OCI-LY7 (cell line): ENCODE measurements at places on chromosomes 1 and 21. TPM values are rescaled to one million over a fixed set of nuclear protein-coding genes. Genes with fewer than 3 reads are reported as not detected.

- DNase-seq, result no peak
Observed at GRCh38 chr1:221708987-221709386, 32.9 kb downstream of the DUSP10 start.

DNA sequence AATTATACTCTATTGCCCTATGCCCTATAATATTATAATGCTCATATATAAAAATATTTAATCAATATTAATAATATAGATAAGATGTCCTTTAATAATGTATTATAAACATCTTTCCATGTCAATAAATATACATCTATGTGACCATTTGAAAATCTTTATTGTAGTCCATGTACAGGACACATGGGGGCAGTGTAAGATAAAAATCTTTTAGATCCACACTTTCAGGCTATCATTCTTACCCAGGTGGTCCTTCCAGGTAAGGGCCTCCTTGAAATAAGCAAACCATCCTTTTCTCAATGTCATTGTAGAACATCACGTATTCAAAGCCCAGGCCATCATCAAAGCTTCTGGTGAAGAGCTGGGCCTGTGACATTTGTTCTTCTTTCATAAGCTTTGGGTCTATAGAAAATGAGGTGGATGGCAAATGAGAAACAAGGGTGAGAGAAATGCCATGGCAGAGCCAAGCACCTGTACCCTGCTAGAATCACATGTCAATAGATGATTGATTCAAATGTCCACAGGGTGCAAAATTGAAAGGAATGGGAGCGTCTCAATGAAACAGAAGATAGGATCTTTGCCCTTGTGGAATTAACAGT, 20.2 kb downstream of the THEM4 start:
- DNase-seq, result peak; percentile 44

GRCh38 chr1:230320804-230321203, 105.3 kb downstream of the PGBD5 start:
- no peak for DNase-seq

DNA sequence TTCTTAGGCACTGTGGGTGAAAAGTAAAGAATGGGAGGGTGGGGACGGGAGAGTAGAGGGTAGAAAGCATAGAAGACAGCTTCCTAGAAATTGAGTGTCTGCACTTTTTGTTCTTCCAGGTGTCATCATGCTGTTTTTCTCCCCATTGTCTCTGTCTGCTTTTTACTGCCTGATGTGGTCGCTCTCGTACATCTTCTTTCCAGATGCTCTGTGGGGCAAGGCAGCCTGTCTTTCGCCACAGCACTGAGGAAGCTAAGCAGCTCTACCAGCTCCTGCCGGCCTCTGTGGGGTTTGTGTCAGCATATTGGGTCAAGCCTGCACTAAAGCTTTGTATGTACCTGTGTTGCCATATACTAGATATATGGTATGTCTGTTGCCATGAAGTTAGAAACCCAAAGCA, 13.2 kb downstream of the TMEM269 start:
- DNase-seq, result no peak

GRCh38 chr1:38029685-38030511, 16.7 kb downstream of the POU3F1 start:
- DNase-seq, result peak; percentile 25

GRCh38 chr1:77950873-77951272, 28.0 kb downstream of the FUBP1 start:
- peak; percentile 27 for DNase-seq

DNA sequence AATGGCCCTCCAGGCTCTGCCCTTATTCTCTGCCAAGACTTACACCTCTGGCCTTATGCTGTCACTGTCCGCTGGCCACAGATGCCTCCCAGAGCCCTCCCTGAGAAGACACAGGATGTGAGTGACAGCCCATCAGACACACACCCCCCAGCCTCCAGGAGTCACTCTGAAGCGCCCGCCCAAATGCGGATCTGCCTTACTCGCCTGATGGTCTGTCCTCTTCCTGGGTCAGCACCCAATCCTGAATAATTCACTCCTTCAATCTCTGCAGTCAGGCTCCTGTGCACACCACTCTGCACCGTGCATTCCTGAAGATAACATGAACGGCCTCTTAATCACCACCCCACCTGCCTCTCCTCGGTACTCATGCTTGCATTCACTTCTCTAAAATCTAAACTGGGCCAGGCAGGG, 14.7 kb downstream of the CLSTN1 start:
- DNase-seq, result peak; percentile 50

DNA sequence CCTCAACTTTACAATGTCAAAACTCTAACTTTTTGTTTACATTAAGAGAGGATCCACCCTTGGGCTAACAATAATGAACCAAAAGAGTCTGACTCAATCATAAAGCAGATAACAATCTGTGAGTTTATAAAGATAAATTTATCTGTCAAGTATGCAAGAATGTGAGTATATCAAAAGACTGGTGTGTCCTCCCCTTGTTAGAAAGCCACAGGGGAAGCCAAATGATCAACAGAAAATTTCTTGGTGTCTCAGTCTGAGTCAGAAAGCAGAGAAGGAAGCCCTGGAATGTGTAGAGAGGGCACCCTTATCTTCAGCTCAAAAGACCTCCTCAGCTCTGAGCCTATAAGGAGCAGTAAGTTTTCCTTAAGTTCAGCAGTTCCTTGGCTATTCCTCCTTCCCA, 13.9 kb upstream of the PDIK1L start:
- no peak for DNase-seq

GRCh38 chr1:55524006-55524405, 308.8 kb upstream of the USP24 start:
- DNase-seq, result no peak

- no peak for DNase-seq
Observed at GRCh38 chr21:41668686-41669532, 97.9 kb downstream of the RIPK4 start.

- DNase-seq, result no peak
Observed at GRCh38 chr1:47914218-47914938, 82.8 kb downstream of the TRABD2B start.

GRCh38 chr1:32893198-32894018, 7.1 kb downstream of the HPCA start:
- peak; percentile 52 for DNase-seq

DNA sequence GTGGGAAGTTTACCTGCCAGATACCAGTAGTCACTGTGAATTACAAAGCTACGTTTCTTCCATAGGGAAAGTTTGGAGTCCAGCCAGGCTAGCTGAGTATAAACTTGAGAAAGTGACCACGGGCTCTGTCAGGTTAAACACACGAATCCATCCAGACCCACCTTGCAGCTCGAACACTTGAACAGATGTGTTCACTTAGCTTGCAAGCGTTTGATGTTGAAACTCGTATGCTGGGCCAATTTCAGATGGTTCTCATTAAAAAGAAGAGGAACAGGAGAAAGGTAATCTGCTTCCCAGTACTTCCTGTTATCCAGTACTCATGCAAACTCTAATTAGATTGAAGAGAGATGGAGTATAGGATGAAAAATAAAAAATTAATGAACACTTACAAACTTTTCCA, 636.4 kb downstream of the SMYD3 start:
- DNase-seq, result no peak

- peak; percentile 71 for DNase-seq
Observed at GRCh38 chr1:113835686-113836290, 23.5 kb upstream of the RSBN1 start.

- no peak for DNase-seq
Observed at GRCh38 chr1:3352952-3353331, 101.5 kb upstream of the ARHGEF16 start.

DNA sequence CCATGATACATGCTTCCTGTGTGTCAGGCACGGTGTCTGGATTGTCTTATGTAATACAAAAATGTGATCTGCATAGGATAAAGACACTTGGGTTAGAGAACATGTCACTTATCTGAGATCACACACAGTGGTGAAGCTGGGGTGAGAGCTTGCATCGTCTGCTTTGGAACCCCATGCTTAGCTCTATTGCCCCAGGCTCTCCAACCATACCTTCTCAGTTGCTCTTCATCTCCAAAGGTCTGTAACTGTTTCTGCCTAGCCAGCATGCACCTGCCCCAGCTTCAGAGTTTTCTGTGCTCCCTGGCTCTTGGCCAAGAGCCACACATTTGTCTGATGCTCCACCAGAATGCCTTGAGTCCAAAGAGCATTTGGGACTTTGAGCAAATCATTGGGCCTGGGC, 93.9 kb upstream of the COG2 start:
- no peak for DNase-seq

GRCh38 chr1:92481971-92482664, 4.6 kb downstream of the GFI1 start:
- DNase-seq, result no peak

GRCh38 chr1:84013708-84014107, 14.8 kb upstream of the TTLL7 start:
- no peak for DNase-seq

DNA sequence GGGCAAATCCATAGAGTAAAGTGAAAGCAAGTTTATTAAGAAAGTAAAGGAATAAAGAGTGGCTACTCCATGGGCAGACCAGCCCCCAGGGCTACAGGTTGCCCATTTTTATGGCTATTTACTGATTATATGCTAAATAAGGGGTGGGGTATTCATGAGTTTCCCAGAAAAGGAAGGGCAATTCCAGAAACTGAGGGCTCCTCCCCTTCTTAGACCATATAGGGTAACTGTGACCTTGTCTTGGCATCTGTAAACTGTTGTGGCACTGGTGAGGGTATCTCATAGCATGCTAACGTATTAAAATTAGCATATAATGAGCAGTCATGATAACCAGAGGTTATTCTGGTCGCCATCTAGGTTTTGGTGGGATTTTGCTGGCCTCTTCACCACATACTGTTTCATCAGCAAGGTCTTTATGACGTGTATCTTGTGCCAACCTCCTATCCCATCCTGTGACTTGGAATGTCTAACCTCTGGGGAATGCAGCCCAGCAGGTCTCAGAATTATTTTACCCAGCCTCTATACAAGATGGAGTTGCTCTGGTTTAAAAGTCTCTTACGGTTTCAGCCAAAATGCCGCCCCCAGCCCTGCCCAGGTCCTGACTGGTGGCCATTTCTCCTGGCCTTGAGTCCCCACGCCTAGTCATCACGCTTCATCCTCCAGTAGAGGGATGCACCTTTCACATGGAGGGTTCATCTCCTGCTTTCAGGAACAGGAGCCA, 982 bp upstream of the TRIM17 start:
- DNase-seq, result no peak

DNA sequence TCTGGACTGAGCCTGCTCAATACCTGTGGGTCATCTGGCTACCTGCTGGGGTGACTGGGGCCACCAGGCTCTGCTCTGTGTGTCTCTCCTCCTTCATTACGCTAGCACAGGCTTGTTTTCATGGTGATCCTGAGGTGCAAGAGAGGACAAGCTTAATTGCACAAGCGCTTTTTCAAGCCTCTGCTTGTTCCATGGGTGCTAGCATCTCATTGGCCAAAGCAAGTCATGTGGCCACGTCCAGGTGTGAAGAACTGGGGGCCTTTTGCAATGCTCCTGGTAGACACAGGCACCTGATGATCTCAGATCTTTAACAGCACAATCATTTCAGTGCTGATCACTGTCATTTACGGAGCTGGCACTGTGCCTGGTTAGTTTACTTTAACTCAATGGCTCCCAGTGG, 114.6 kb downstream of the KAZN start:
- no peak for DNase-seq

DNA sequence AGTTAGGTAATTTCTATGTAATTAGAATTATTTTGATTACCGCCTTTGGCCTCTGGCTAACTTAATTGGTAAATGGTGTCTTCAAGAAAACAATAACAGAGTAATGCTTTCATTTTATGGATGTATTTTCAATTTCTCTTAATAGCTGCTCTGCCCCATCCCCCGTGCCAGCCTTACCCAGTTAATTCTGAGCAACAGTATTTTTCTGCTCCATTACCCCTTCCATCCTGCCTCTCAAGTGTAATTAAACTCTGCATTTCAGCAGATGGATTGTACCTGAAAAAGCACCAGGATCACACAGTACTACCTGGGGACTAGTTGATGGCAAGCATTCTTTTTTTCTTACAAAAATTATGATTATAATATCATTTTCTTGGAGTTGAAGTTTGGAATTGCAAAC, 104.2 kb downstream of the KIAA0319L start:
- no peak for DNase-seq

DNA sequence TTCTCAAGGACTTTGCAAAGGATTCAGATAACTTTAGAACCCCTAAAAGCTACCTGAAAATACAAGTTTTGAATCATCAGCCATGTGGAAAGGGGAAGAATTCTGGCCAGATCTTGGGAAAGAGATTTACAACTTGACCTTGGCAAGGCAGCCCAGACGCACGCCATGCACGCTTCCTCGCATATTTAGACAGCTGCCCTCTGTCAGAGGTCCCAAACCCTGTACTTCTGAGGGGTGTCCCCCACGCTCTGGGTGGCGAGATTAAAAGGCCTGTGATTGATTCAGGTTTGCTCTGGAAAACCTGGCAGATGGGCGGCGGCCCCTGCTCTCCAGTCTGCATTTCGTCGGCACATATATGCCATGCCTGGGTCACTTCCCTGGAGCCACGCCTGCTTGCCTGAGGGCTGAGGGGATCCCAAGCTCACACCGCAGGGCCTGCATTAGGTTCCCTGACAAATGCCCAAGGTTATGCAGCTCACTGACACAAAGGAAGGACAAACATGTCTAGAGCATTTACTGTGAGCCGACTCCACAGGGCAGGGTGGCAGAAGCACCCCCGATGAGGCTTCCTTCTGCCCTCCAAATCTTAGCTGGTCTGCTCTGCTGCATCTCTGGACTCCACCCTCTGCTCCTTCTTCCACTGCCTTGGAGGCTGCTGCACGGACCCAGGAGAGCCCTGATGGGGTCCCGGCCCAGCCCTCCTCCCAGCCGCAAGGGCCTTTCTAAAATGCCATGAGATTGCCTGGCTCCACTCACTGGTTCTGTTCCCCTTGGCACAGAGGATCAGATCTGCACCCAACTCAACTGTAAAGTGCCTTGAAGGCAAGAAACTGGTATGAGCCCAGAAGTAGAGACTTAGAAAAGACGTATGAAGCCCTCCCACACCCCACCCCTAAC, 103.9 kb downstream of the BCAR3 start:
- no peak for DNase-seq

GRCh38 chr21:44391345-44392091, 38.1 kb downstream of the TRPM2 start:
- peak; percentile 18 for DNase-seq

- no peak for DNase-seq
Observed at GRCh38 chr1:6002714-6003501, 10.7 kb upstream of the NPHP4 start.

OR2L2 gene
- 0.07 and 0.10 TPM in 2 replicates for total RNA-seq

BCL2L15 gene
- total RNA-seq, result 1.1 and 1.5 TPM in 2 replicates

TNFSF4 gene
- 0.44 and 0.53 TPM in 2 replicates for total RNA-seq

USH2A gene
- not detected in 2 replicates for total RNA-seq

ADGRL2 gene
- total RNA-seq, result not detected in 2 replicates

PLEKHA6 gene
- total RNA-seq, result not detected in 2 replicates

CELA3A gene
- total RNA-seq, result not detected in 2 replicates

RUSC1 gene
- total RNA-seq, result 20.9 and 25.6 TPM in 2 replicates

HES3 gene
- total RNA-seq, result not detected in 2 replicates

DMBX1 gene
- total RNA-seq, result not detected in 2 replicates

XPR1 gene
- 17.2 and 18.2 TPM in 2 replicates for total RNA-seq

SHCBP1L gene
- total RNA-seq, result 0.65 and 1.5 TPM in 2 replicates

LCE2A gene
- total RNA-seq, result not detected in 2 replicates

CACNA1S gene
- total RNA-seq, result not detected in 2 replicates

SPRR5 gene
- total RNA-seq, result not detected in 2 replicates

HHAT gene
- 9.5 and 11.1 TPM in 2 replicates for total RNA-seq

SPRR2D gene
- not detected in 2 replicates for total RNA-seq

LY9 gene
- total RNA-seq, result 40.2 and 42.8 TPM in 2 replicates

XKR8 gene
- total RNA-seq, result 0.70 and 2.3 TPM in 2 replicates

IL10 gene
- not detected in 2 replicates for total RNA-seq
